KG1 (cell line): ENCODE measurements at places on chromosomes 3 and 15.

DNA sequence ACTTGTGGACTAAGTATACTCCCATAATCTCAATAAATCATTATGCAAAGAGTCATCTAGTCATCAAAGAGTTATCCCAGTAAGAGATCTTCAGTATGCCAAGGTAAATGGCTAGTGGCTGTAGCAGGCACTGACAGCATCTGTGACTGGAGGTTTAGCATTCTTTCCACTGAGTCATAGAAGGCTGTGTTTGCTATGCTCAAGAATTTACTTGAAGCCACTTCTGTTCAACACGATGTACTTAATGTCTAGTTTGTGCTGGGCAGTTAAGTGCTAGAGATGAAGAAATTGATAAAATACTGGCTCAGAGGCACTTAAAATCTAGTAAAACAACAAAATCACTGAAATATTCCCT, 13.0 kb downstream of the ZBED2 start:
- no peak for DNase-seq

GRCh38 chr15:83913034-83913632, 259.2 kb downstream of the ADAMTSL3 start:
- no peak for DNase-seq

DNA sequence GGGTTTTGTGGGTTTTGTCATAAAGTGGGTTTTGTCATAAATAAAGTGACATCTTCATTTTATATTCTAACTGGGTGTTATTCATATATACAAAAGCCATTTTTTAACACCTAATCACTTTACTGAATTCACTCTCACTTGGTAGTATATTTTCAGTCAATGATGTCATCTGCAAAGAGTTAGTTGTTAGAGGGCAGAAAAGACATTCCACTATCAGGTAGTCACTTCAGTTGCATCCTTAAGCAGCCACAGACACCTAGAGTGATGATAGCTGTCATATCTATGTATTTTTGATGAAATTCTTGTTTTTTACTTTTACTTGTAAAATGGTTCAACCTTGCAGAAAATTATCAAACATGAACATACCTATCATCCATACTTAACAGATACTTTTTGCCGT, 89.0 kb downstream of the DHX36 start:
- DNase-seq, result no peak

- DNase-seq, result no peak
Measured at GRCh38 chr3:150303768-150304167, 104.3 kb upstream of the TSC22D2 start.

DNA sequence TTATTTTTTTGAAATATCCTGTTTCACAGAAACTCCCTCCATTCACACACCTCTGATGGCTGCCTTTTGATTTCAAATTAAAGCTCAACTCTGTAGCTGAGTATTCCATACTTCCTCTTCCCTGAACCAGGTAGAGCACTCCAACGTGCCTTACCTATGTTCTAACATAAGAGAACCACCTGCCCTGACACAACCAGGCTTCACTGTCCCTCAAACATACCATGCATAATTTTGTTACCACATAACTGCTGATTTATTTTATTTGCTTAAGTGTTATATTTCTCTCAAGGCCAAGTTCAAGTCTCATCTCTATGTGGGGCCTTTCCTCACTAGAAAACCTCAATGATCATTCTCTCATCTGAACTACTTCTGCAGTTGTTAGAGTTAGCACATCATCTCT, 209.7 kb downstream of the P3H2 start:
- no peak for DNase-seq

GRCh38 chr15:80599359-80599758, 95.8 kb upstream of the ABHD17C start:
- no peak for DNase-seq

DNA sequence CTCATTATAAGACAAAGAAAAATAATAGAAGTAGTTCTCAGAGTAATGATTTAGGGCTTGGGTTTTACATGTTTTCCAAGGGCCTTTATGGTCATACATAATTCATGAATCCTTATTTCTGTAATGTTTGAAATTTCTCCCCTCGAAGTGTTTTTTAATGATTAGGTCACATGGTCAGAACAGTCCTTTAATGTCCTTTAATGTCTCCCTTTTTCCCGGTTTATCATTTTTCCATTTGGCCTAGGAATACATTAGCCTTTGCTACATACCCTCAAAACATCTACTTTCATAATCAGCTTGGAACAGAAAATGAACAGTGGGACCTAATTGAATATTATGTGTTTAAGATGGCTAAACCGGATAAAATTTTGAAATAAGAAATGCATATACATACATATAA, 159.9 kb upstream of the ROBO2 start:
- DNase-seq, result no peak

DNA sequence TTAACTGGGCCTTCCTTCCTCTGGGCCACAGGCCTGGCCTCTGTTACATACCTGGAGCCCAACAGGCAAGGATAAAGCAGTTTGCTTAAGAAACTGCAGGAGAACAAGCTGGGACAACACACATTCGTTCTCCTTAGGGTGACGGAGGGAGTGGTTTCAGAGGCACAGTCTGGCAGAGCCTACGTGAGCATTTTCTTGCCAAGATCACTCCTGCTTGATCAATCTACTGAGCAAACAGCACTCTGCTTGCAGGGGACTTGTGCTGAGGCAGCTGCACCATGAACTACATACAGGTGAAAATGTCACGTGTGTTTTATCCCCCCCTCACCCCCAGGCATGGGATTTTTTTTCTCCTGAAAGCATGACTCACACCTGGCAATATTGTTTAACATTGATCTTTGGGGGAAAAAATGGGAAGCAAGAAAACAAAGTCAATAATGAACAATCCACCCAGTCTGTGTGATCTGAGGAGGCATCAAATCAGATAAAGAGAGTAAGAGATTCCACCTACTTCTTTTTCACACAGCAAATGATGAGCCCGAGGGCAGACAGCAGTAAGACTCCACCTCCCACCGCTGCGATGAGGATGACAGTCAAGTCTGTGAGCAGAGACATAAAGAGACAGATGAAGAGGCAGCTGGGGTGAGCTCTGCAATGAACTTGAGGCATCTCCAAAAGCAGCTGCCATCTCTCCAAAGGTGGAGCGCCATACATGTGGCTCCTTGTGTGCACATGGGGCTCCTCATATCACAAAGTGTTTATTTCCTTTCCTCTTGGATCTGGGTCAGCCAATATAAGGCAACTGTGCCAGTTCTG, 57.4 kb downstream of the CDCP1 start:
- DNase-seq, result no peak

- no peak for DNase-seq
Measured at GRCh38 chr3:58243976-58244585, 6.5 kb downstream of the ABHD6 start.

GRCh38 chr15:74307827-74308811, 59.3 kb downstream of the CYP11A1 start:
- no peak for DNase-seq

- DNase-seq, result no peak
Measured at GRCh38 chr15:66287461-66288057, 5.8 kb upstream of the DIS3L start.

GRCh38 chr3:21668012-21668411, 83.0 kb downstream of the ZNF385D start:
- no peak for DNase-seq

DNA sequence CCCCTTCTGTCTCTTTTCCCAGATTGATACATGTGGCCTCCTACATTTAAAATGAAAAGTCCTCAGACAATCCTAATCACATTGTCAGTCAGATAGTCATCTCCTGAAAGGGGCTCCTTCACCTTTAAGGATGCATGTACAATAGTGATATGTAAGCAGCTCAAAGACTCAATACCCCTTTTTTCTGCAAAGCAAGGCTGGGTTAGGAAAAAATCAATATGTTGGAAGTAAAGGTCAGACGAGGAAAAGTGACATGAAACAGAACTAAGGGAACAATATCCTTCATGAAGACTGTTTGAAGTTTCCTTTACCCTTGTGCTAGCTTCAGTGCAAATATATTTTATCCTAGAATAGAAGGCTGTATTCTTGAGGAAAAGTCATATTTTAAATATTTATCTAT, 539.3 kb downstream of the NR2F2 start:
- DNase-seq, result no peak

DNA sequence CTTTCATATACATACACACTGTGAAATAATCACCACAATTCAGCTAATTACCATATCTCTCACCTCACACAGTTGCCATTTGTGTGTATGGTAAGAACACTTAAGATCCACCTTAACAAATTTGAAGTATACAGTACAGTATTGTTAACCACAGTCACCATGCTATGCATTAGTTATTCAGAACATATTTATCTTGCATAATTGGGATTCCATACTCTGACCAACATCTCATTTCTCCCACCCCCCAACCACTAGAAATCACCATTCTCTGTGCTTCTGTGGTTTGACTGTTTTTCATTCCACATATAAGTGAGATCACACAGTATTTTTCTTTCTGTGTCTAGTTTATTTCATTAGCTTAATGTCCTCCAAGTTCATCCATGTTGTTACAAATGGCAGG, 247.7 kb upstream of the CTNNB1 start:
- DNase-seq, result no peak

DNA sequence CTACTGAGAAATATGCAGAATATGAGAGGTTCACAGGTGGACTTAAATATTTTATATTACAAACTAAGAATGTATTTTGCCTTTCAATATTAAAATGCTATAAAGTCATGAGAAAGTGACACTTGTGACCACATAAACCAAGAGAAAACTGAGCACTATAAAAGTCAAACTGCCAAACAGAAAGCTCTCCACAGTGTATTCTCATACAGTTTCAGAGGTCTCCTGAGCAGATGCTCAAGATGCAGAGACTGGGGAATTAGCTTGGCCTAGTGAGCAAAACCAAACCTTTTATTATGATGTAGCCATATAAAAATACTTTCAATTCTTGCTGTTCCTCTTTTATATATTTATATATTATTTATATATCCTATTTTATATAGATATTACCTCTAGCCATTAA, 227.8 kb downstream of the TBC1D5 start:
- DNase-seq, result no peak

DNA sequence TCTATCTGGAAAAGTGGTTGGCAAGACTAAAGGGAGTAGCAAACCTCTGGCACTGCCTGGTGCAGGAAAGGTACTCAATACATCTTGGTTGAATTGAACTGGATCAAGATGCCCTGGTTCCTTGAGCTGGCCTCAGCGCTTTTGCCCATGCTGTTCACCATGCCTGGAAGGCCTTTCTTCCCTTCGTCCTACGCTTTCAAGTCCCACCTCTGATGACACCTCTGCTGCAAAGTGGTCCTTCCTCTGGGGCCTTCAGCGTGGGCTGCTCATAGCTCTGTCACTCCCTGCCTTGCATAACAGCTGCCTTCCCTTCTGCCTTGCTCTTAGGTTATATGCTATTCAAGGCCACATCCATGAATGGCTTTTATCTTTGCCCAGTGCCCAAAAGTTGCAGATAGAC, 23.0 kb downstream of the ITGA11 start:
- DNase-seq, result no peak

- DNase-seq, result no peak
Measured at GRCh38 chr3:152087153-152087552, 181.6 kb upstream of the MBNL1 start.

GRCh38 chr3:128786434-128787020, 60.5 kb downstream of the RAB7A start:
- DNase-seq, result no peak

DNA sequence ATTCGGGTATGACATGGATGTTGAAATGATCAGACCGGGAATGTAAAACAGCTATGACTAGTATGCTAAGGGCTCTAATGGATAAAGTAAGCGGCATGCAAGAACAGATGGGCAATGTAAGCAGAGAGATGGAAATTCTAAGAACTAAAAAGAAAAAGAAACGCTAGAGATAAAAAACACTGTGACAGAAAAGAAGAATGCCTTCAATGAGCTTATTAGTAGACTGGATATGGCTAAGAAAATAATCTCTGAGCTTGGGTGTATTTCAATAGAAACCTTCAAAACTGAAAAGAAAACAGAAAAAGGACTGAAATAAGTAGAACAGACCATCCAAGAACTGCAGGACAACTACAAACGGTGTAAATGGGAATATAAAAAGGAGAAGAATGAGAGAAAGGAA, 101.2 kb downstream of the HES1 start:
- no peak for DNase-seq

- DNase-seq, result no peak
Measured at GRCh38 chr3:195115600-195116406, 155.2 kb downstream of the XXYLT1 start.

- DNase-seq, result no peak
Measured at GRCh38 chr3:42844815-42845214, 30.9 kb downstream of the CYP8B1 start.

GRCh38 chr15:30042556-30042955, 40.2 kb upstream of the GOLGA8J start:
- DNase-seq, result no peak

GRCh38 chr3:155682426-155683343, 62.2 kb downstream of the PLCH1 start:
- no peak for DNase-seq

- DNase-seq, result no peak
Measured at GRCh38 chr3:89332386-89332785, 225.0 kb downstream of the EPHA3 start.

GRCh38 chr3:130480736-130481135, 36.2 kb upstream of the COL6A6 start:
- DNase-seq, result no peak

DNA sequence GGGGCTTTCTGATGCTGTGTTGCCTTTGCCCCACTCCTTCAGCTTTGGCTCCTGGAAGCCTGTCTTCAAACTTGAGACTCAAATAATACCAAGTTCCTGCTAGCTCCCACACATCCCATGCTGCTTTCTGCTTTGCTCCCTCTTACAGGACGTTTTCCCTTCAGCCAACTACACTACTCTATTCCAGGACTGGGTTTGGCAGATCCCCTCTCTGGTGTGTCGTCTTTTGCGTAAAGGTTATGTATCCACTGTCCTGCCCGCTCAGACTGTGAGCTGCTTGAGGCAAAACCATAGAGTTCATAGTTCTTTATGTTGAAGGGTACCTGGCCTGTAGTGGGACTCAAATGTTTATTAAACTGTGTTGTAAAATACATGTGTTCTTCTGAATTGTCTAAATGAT, 25.4 kb downstream of the PPP2R3A start:
- no peak for DNase-seq

DNA sequence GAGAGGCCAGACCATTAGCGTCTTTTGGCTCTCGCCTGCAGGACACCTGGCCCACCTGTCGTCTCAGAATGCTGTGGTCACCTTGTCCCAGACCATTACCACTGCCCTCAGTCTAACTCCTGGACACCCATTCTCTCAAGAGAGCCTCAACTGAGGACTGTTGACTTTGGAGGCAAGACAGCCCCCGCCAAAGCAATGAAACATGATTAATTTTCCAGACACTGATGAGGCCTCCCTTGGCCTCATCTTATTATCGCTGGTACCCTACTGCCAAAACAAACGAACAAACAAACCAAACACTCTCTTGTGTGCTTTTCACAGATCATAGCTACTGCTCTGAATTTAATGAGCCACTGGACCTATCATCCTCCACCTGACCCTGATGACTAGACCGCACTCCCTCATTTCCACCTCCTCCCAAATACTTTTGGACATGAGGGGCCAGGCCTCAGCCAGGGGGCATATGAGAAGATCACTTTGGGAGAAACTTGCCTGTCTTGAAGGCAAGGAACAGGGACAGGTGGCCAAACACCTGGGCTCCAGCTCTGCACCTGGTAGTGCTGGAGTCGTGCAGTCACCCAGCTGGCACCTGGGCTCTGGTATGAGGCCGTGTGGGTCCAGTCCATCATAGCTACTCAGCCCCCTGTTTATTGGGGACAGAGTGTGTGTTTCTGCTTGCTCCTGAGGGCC, 27.6 kb downstream of the ALS2CL start:
- no peak for DNase-seq
